ENCODE measurements at places on chromosomes 11 and 22. TPM values are rescaled to one million over a fixed set of nuclear protein-coding genes. Genes with fewer than 3 reads are reported as not detected.
A peak's percentile ranks its signal among the peaks of the same experiment; 100 is the strongest.

DNA sequence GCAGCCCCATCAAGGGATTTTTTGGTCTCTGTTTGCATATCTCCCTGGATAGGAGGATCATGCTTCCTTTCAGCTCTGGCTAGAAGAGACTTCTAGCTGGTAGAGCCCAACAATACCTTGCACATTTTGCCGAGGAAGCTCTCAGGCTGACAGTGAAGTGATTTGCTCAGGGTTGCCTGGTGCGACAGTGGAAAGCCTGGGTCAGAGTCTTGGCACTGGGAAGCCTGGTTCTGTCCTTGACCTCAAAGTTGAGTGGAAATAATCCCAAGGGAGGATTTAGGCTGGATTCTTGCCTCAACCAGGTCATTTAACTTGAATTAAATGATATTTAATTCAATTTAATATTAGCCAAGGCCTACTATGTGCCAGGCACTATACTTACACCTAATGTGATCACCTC is 24.4 kb upstream of the ALG8 start:
- no peak for DNase-seq

- no peak for DNase-seq
Measured at GRCh38 chr11:122050021-122050690, 65.9 kb downstream of the BLID start.

E2F8 gene
- 5.3 TPM for total RNA-seq

- DNase-seq: no peak
Measured at GRCh38 chr22:31896472-31896871, 47.9 kb upstream of the YWHAH start.

- DNase-seq: peak; percentile 91
Measured at GRCh38 chr11:69700278-69701140, 3.3 kb downstream of the FGF19 start.

GRCh38 chr11:68002938-68003845 is 705 bp downstream of the UNC93B1 start:
- peak; percentile 55 for DNase-seq

DNA sequence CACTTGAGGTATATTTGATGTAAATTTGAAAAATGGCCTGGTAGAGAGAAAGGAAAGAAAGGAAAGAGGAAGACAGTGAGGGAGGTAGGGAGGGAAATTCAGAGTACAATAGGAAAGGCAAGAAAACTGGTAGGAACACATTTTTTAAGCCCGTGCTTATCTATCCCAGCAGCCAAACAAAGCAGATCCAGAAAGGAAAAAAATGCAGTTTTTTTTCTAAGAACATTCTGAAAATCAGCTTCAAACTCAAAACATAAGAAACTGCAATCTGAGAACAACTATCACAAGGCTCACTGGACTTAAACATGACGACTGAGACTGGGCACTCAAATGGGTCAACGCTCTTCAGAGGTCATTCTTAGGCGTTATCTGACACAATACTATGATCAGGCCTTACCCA is 408.3 kb upstream of the DDI1 start:
- no peak for DNase-seq

TRPM5 gene
- 1.7 TPM for total RNA-seq

DNA sequence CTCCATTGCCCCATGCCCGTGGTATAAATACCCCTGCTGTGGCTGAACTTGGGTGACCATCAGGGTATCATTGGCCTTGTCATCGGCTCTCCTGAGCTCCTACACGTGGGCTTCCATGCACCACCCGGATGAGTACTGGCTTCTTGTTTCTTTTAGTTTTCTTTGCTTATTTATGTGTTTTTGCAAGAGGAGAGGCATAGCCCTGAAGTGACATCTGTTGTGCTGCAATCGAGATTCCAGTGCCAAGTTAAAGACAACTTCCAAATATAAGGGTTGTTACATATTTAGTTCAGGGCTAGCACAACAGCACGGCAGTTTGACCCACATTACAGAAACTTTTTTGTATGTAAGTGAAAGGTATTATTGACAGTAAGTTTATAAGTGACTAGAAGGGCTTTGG is 1087.1 kb downstream of the TBC1D22A start:
- no peak for DNase-seq

GRCh38 chr11:65215441-65216076 is 33.8 kb downstream of the CAPN1 start:
- DNase-seq: no peak

MPPED2 gene
- not detected for total RNA-seq

RFPL3 gene
- total RNA-seq: not detected

GRCh38 chr22:50169181-50169759 is 1.3 kb upstream of the PANX2 start:
- no peak for DNase-seq

DNA sequence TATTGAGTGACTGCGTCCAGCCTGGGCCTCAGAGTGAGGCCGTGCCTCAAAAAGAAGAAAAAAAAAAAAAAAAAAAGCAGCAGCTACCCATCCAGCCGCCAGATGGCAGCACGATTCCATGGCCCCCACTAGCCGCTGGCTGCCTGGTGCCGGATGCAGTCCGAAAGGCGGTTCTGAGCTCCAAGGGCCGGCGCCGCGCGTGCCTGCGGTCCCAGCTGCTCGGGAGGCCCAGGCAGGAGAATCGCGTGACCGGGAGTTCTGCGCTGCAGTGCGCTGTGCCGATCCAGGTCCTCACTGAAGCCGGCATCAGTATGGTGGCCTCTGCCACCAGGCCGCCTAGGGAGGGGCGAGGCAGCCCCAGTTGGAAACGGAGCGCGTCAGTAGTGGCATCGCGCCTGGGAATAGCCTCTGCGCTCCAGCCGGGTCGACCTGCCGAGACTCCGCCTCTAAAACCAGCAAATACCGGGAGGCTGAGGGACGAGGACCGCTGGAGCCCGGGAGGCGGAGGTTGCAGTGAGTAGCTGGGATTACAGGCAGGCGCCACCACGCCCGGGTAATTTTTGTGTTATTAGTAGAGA is 19.3 kb downstream of the SCARF2 start:
- peak; percentile 74 for DNase-seq

Data from HT-29 (cell line).